ENCODE measurements at places on chromosomes 4 and X. TPM values are rescaled to one million over a fixed set of nuclear protein-coding genes. Genes with fewer than 3 reads are reported as not detected.

- DNase-seq: no peak
Measured at GRCh38 chrX:14412686-14413085, 116.7 kb upstream of the GLRA2 start.

DNA sequence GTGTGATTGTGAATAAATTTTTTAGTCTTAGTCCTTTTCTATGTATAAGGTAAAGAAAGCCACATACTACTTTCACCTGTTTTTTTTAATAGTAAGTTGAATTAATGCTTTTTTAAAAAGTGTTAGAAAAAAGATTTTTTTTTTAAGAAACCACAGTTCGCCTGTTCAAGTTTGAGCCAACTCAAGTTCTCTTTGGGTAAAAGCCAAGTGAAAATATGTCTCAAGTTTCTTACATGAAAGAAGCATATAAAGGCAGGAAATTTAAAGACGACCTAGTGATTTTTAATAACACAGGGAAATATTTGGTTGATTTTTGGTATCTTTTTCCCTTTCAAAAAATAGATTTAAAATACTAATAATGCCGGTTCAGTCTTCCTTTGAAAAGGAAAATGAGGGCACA, 369.9 kb upstream of the NR3C2 start:
- no peak for DNase-seq

DNA sequence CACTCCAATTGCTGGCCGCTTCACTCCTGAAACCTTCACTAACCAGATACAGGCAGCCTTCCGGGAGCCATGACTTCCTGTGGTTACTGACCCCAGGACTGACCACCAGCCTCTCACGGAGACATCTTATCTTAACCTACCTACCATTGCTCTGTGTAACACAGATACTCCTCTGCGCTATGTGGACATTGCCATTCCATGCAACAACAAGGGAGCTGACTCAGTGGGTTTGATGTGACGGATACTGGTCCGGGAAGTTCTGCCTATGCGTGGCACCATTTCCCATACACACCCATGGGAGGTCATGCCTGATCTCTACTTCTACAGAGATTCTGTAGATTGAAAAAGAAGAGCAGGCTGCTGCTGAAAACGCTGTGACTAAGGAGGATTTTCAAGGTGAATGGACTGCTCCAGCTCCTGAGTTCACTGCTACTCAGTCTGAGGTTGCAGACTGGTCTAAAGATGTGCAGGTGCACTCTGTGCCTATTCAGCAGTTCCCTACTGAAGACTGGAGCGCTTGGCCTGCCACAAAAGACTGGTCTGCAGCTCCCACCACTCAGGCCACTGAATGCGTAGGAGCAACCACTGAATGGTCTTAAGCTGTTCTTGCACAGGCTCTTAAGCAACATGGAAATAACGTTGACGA, 35.8 kb upstream of the PRDM8 start:
- DNase-seq: no peak

F8A2 gene
- not detected for total RNA-seq

- no peak for DNase-seq
Measured at GRCh38 chrX:142711796-142712290, 313.9 kb upstream of the SPANXN4 start.

TRIM60 gene
- not detected for total RNA-seq

DNA sequence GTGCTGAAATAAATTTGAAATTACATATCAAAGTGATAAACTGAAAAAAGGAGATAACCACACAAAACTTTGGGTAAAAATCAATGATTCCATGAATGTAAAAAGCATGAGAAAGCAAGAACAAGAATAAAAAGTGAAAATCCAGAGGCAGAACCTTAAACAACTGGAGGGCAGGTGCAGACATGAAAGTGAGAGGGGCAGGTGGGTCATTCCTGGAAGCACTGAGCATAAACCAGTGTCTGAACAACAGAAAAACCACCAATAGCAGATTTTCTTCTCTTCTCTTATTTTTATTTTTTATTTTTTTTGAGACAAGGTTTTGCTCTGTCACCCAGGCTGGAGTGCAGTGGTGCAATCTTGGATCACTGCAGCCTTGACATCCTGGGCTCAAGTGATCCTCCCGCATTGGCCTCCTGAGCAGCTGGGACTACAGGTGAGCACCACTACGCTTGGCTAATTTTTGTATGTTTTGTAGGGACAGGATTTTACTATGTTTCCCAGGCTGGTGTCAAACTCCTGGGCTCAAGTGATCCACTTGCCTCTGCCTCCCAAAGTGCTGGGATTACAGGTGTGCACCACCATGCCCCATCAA, 46.8 kb upstream of the GPR78 start:
- no peak for DNase-seq

GRCh38 chr4:7426525-7427171, 8.1 kb downstream of the PSAPL1 start:
- DNase-seq: peak; percentile 50

DNA sequence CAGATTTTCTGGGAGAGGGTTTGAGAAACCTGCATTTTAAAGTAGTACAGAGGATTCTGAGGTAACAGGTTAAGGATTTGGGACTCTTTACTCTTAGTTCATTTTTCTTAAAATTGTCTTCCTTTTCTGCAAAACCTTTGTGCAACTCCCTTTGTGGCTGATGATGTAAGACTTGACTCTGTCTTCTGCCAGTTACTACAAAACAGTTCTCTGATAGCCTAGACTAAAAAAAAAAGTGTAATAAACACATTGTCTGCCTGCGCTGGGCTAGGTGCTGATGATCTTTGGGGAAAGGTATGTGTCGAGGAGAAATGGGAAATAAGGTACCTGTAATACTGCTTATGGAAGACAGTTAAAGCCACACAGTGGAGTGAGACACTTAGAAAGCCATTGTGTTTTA, 28.7 kb downstream of the IL13RA1 start:
- DNase-seq: no peak

DNA sequence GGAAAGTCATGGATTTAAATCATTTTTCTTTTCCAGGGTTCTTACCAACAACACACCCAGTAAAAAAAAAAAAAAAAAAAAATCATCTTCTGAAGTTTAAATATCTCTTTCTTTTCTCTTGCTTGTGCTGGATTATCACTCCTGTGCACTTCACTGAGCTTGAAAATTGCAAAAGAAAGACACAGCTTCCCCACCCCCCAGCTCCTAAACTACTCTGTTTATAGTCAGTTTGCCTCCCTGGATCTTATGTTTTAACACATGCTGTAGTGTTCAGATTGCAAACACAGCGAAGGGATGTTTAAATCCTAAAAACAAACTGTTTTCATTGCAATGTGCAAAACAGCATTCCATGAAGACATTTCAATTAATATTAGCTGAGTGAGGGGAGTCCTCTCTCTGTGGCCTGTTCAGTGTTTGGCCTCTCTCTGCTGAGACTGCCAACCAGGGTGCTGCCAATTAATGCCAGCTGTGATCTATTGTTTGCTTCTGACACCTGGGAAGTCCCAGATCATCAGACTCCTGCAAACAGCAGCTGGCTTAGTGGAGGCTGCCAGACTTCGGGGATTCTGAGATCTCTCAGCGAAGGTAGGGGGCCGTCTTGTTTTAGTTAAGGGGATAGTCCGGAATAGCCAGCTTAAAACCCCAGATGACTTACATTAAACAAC, 171.1 kb upstream of the PITX2 start:
- no peak for DNase-seq

PAK3 gene
- total RNA-seq: 49.4 TPM

SLC4A4 gene
- 9.8 TPM for total RNA-seq

- peak; percentile 51 for DNase-seq
Measured at GRCh38 chrX:96182366-96182765, 502.3 kb upstream of the DIAPH2 start.

GRCh38 chr4:54085284-54085683, 14.7 kb upstream of the GSX2 start:
- no peak for DNase-seq

DNA sequence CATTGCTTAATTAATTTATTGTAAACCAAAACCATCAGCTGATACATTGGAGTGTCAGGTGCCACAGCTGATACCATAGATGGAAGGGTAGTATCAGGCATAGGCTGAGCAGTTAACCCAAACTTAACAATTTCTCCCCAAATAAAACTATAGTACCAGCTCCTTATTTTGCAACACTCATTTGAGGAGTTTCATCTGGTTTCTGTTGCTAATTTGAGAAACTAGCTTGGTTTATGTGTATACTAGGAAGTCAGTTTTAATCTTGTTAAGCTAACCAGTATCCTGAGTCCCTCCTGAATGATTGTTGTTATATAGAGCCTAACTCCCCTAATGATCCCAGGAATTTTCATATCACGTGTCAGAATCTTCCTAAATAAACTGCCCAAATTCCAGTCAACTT, 12.7 kb downstream of the DCAF16 start:
- DNase-seq: no peak

DNA sequence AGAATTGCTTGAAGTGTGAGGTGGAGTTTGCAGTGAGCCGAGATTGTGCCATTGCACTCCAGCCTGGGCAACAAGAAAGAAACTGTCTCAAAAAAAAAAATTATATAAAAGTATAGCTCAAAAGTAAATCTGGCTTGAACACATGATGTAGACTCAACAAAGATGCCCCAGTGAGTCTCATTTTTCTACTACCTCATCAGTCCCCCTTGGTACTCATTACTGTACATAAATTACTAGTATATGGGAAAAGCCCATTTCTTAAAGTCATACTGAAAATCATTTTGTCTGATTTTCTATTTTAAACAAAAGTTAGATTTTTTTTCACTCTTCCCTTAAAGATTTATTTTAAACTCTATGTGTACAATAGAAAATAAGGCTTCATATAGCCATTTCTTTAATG, 39.2 kb downstream of the FAM241A start:
- DNase-seq: no peak

DNA sequence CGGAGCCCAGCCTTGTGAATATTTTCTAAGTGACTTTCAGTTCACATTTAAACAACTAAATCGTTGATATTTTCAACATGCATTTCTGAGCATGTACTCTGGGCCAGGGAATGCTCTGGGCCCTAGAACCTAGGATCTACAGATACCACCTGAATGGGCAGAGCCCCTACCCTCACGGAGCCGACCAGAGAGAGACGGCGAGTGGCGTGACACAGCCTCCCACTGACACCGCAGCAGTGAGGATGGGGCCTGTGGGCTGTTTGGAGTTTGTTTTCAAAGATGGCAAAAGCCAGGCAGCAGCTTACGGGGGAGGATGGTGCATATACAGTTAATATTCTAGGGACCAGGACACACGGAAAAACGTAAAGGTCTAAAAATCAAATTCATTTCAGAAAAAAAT, 17.7 kb downstream of the NELFA start:
- DNase-seq: no peak

DNA sequence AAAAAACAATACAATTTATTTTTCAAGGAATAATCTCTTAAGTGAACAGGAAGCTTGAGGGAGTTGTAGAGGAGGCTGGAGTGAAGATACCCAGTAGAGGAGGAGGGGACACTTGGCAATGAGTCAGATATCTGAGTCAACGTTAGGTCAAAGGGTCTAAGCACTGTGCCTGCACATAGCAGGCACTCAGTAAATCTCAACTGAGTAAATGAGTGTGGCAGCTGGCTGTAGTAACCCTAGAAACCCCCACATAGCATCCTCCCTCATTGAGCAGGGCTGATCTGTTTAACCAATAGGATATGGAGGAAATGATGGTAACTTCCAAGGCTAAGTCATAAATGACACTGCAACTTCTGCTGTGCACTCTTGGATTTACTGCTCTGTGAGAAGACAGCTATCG, 186.0 kb upstream of the FAM241A start:
- no peak for DNase-seq

GRCh38 chrX:133294126-133294525, 76.0 kb upstream of the TFDP3 start:
- no peak for DNase-seq

MAMLD1 gene
- 15.3 TPM for total RNA-seq

- DNase-seq: no peak
Measured at GRCh38 chr4:124970011-124970410, 257.5 kb upstream of the ANKRD50 start.

GRCh38 chr4:125168531-125168930, 146.2 kb upstream of the FAT4 start:
- DNase-seq: no peak

PPP1R2C gene
- not detected for total RNA-seq

XPNPEP2 gene
- total RNA-seq: 6.6 TPM

CXCL1 gene
- total RNA-seq: 11.6 TPM

SSX2 gene
- not detected for total RNA-seq

DNA sequence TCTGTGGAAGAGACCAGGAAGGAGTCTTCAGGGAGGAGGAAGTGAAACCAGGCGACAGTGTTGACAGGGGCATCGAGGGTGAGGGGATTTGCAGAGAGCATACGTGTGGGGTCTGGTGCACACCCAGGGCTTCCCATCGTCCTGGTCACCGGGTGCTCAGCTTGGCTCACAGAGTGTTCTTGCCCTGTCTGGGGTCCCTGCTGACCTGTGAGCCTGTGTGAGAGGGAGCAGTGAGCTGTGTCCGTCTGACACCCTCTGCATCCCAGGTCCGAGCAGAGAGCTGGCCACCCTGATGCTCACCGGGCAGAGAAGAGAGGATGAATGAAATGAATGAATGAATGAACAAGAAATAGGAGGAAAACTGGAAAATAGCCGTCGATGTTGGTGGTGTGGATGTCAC, 46.5 kb downstream of the CPZ start:
- DNase-seq: no peak

DNA sequence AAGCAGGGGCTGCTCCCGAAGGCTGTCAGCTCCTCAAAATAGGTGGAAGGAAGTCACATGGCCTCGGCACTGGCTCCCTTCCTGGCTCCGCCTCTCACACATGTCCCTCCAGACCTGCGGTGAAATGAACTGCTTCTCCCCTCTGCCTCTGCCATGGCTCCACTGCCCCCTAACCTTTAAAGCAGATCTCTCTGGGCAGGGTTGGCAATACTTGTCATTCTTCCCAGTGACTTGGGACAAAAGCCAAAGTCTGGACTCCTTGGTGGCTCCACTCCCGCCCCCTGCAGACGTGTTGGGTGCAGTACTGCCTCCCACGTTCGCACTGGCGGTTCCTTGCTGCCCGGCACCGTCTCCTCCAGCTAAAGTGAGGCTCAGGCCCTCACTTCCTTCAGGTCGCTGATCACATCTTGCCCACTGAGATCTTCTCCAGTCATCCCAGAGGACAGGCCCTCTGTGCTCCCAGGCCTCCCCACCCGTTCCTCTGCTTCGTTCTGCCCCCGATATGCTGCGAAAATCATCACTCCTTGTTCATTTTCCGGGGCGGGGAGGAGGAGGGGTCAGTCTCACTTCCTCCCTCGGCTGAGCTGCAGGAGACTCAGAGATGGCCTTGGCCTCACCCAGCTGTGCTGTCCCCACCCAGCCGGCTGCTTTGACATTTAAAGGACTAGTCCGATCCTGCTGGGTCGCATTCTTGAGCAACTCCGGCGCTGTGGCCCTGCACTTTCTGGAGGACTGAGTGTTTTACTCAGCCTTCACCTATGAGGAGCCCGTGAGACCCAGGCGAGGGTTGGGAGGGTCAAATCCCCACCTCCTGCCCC, 97.4 kb downstream of the PHKA2 start:
- peak; percentile 77 for DNase-seq

Measured in sciatic nerve (tissue), 2 donors.